ENCODE measurements at places on chromosomes 12 and 14.

GRCh38 chr12:131242741-131243496 lies 289.2 kb downstream of the ADGRD1 start:
- DNase-seq = peak; percentile 11

GRCh38 chr14:55758796-55759195 lies 178.8 kb downstream of the KTN1 start:
- DNase-seq = no peak

- no peak for DNase-seq
Measured at GRCh38 chr14:101824339-101824727, 62.8 kb downstream of the PPP2R5C start.

DNA sequence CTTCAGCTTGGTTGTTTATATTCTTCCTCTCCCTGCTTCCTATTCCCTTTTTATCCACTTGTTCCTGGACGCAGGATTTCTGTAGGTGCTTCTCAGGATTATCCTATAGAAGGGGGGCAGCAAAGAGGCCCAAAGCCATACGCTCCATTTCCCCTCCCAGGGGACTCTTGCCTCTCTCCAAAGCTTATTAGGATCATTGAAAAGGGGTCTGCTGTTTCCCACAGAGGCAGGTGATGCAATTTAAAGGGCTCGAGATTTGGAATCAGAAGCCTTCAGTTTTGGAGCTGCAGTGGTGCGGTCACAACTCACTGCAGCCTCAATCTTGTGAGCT lies 31.5 kb upstream of the SYNDIG1L start:
- no peak for DNase-seq

DNA sequence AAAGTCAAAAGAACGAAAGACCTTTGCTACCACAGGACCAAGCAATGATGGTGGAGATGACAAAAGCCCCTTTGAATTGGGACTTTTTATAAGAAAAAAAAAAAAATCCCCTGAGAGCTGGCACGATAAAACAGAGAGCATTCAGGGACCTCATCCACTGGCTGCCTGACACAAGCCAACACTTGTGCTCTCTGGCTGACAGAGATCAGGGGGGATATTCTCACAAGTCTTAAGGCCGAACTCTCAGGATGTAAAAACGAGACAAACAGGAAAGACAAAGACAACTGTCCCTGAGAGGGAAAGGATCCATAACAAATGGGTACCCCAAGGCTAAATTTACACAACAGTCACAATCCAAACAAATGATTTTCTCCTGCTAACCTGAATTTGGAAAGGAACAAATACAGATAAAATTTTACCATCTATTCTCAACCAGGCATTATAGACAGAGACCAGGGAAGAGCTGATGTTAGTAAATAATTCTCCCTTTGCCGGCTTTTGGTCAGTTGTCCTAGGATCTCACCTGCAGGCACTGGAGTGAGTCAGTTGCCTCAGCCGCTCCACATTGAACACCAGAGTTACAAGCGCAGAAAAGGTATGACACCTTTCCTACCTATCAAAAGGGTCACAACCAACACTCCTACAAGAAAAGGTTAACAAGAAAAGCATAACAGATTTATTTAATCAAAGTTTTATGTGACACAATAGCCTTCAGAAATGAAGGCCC lies 37.9 kb upstream of the GARIN6 start:
- DNase-seq = no peak

- DNase-seq = no peak
Measured at GRCh38 chr14:104221071-104221625, 82.8 kb downstream of the KIF26A start.

- no peak for DNase-seq
Measured at GRCh38 chr14:95649230-95649629, 37.0 kb upstream of the TCL1B start.

GRCh38 chr12:91825999-91826398 lies 319.6 kb downstream of the BTG1 start:
- DNase-seq = no peak

GRCh38 chr12:44812062-44812461 lies 64.1 kb downstream of the NELL2 start:
- no peak for DNase-seq

DNA sequence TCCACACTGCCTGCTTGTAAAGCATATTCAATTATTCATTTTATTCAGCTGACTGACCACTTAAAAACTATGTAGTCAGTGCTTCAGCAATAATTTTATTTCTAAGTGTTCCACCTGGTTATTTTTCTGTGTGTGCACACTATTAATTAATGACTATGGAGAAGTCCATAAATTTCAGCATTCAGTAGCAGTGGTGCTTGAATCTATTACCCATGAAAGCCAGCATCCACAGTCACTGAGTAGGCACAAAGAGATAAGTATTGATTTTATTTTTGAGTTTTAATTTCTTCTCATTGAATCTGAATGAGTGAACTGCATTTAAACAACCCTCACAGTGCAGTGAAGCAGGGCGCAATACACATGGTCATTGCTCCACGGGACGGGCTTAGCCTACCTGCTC lies 643.1 kb downstream of the GALC start:
- no peak for DNase-seq

DNA sequence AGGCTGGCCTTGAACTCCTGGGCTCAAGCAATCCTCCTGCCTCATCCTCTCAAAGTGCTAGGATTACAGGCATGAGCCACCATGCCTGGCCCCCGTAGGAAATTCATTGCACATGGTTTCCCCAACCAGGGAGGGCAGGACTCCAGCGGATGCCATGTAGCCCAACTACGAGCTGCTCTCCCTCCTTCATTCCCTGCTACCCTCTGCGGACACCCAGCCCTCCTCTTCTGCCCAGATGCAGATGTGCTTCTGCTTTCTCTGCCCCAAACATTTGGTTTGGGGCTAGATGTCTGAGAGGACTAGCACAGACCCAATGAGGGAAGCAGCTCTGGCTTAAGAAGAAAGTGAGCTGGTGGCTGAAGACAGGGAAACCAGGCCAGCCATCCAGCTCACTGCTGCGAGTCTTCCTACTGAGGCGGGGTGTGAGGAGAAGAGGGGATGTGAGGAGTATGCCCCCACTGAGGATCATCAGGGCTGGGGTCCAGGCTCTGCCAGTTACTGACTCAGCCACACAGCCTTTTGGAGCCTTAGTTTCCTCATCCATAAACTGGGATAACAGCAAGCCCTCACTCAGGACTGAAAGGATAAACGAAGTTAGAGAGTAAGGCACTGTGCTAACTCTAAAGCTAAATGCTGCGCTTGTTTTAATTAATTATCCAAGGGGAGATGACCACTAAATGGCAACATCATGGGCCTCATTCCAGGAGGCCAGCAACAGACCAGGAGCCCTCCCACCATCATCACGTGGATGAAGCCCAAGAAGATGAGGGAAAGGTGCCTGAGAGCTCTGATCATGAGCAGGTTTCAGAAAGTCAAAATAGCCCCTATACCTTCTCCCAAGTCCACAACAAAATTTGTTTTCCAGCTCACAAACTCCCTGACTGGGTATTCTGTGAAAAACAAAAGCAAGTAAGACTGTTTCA lies 10.9 kb downstream of the CTDSP2 start:
- no peak for DNase-seq

GRCh38 chr12:3336606-3337311 lies 154.2 kb upstream of the PRMT8 start:
- DNase-seq = peak; percentile 83
